ENCODE measurements at places on chromosomes 6 and 20. TPM values are rescaled to one million over a fixed set of nuclear protein-coding genes. Genes with fewer than 3 reads are reported as not detected.

GRCh38 chr20:52676283-52676995, 295.7 kb upstream of the TSHZ2 start:
- H3K27ac ChIP-seq = no peak overlapping the region
- no peaks in the 10 kb centered on the region for H3K27me3 ChIP-seq
- no peaks in the 10 kb centered on the region for H3K4me1 ChIP-seq
- no peak for DNase-seq
- H3K36me3 ChIP-seq = no peaks in the 10 kb centered on the region

The EGFL8 gene
- total RNA-seq = 18.4 TPM

DNA sequence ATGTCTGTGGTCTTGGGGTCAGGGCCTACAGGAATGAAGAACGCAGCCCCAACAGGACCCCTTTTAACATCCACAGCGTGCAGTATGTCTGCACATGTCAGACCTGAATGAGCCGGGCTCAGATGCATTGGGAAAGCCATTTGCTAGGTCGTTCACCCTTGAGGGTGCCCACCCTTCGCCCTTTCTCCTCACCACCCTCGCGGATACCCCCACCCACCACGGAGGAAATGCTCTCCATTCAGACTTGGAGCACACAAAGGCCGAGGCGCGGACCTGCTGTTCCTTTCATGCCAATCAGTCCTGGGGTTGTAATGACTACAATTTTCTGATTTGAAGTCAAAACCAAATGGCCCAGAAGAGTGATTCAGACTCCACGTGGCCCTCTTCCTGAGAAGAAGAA, 62.7 kb downstream of the EDN3 start:
- H3K4me1 ChIP-seq = no peaks in the 10 kb centered on the region
- no peak overlapping the region for H3K27ac ChIP-seq
- DNase-seq = no peak
- H3K4me3 ChIP-seq = no peak overlapping the region
- peaks cover 16% of the 10 kb centered on the region for H3K27me3 ChIP-seq

The SNX3 gene
- 80.9 TPM for total RNA-seq

- H3K4me1 ChIP-seq = peaks cover 38% of the 10 kb centered on the region
- H3K27me3 ChIP-seq = peaks cover 100% of the 10 kb centered on the region
- no peak overlapping the region for H3K4me3 ChIP-seq
- no peak for DNase-seq
- no peaks in the 10 kb centered on the region for H3K36me3 ChIP-seq
Observed at GRCh38 chr6:117267766-117268534, 2.6 kb downstream of the VGLL2 start.

GRCh38 chr6:25006565-25007001, 70.8 kb upstream of the RIPOR2 start:
- peak; percentile 77 for DNase-seq
- H3K4me1 ChIP-seq = peaks cover 65% of the 10 kb centered on the region
- no peaks in the 10 kb centered on the region for H3K27me3 ChIP-seq
- H3K27ac ChIP-seq = peak overlapping the region; percentile 89

DNA sequence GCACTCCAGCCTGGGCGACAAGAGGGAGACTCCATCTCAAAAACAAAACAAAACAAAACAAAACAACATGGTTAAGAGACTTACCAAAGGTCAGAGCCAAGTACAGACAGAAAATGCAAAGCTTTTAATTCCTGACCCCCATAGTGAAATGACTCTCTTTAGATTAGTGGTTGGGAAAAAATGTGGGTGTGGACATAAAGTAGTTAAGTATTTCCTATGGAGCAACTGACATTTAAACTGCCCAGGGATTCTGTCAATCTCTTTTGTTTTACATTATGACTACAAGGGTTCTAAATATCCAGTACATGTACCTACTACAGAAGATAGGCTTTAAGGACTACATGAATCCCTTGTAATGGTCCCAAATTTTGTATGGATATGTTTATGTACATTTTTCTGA, 75.1 kb downstream of the IRAK1BP1 start:
- no peak overlapping the region for H3K4me3 ChIP-seq
- H3K27ac ChIP-seq = no peak overlapping the region
- DNase-seq = no peak

- H3K27me3 ChIP-seq = no peaks in the 10 kb centered on the region
- H3K4me3 ChIP-seq = no peak overlapping the region
- peak overlapping the region; percentile 73 for H3K27ac ChIP-seq
- H3K36me3 ChIP-seq = no peaks in the 10 kb centered on the region
- DNase-seq = no peak
Observed at GRCh38 chr6:43113431-43114260, 37.5 kb downstream of the PTK7 start.

The TNNC2 gene
- total RNA-seq = not detected

DNA sequence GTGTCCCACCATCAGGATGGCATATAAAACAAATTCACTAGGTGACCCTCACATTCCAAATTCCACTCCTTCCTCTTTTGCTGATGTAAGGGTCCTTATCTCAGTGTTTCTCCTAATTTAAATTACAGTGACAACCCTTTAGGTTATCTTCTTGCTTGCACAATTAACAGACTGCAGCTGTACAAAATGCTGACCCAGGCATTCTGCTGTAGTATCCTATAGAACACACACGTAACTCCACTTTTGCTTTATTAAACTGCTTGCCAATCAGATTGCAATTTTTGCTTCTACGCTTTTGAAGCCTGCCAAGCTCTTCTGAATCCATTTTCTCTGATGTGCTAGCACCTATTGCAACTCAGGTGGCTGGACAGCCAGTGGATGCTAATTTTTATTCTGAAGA, 950.3 kb downstream of the TFAP2A start:
- no peak for DNase-seq
- no peaks in the 10 kb centered on the region for H3K4me1 ChIP-seq
- no peak overlapping the region for H3K27ac ChIP-seq
- no peak overlapping the region for H3K4me3 ChIP-seq

GRCh38 chr6:131745476-131745875, 34.7 kb upstream of the CTAGE9 start:
- no peaks in the 10 kb centered on the region for H3K36me3 ChIP-seq
- no peaks in the 10 kb centered on the region for H3K4me1 ChIP-seq
- no peaks in the 10 kb centered on the region for H3K27me3 ChIP-seq
- H3K27ac ChIP-seq = no peak overlapping the region
- no peak for DNase-seq

GRCh38 chr6:109091314-109092024, 3.2 kb downstream of the SESN1 start:
- H3K36me3 ChIP-seq = no peaks in the 10 kb centered on the region
- H3K27ac ChIP-seq = no peak overlapping the region
- H3K27me3 ChIP-seq = no peaks in the 10 kb centered on the region
- no peak for DNase-seq
- H3K4me3 ChIP-seq = peak overlapping the region; percentile 69

DNA sequence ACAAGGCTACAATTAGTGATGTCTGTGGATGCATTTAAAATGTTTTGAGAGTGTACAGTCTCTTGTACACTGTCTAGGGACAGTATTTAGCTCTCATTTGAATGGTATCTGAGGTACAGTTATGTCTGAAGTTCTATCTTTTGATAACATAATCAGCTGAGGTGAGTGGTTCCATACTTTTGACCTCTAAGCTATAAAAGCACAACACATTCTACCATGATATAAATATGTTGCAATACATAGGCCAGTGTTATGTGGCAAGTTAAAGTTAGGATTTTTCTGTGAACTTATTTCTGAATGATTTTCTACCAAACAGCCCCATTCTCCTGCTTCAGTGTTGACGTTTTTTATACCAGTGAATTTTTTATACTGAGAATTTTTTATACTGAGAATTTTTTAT, 77.6 kb downstream of the AKAP7 start:
- DNase-seq = no peak
- no peaks in the 10 kb centered on the region for H3K4me1 ChIP-seq

The RBBP8NL gene
- 4.0 TPM for total RNA-seq

The SLC13A3 gene
- total RNA-seq = 8.9 TPM

- DNase-seq = no peak
- H3K36me3 ChIP-seq = no peaks in the 10 kb centered on the region
- no peak overlapping the region for H3K4me3 ChIP-seq
- H3K27ac ChIP-seq = no peak overlapping the region
- H3K27me3 ChIP-seq = no peaks in the 10 kb centered on the region
- H3K4me1 ChIP-seq = peaks cover 6% of the 10 kb centered on the region
Observed at GRCh38 chr6:73984571-73985210, 288.7 kb downstream of the CD109 start.

All from suprapubic skin (tissue), 4 donors.